DMS79 (cell line): ENCODE measurements at places on chromosomes 11 and 22.

DNA sequence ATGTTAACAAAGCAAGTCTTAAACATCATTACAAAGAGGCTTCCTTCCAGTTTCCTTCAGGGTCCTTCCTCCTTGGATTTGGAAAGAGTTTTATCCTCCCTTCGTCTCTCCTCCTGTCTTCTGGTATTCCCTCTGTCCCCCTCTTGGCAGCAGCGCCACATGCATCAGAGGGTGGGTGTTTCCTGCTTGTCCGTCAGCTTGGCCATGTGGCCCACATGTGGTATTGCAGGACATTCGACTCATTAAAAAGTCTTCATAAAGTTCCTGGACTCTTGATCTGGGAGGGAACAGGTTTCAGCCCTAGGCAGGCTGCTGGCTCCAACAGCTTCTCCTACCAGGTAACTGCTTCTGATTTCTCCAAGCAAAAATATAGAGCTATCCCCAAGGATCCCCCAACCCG is 189.8 kb downstream of the CSNK2A3 start:
- DNase-seq: no peak

DNA sequence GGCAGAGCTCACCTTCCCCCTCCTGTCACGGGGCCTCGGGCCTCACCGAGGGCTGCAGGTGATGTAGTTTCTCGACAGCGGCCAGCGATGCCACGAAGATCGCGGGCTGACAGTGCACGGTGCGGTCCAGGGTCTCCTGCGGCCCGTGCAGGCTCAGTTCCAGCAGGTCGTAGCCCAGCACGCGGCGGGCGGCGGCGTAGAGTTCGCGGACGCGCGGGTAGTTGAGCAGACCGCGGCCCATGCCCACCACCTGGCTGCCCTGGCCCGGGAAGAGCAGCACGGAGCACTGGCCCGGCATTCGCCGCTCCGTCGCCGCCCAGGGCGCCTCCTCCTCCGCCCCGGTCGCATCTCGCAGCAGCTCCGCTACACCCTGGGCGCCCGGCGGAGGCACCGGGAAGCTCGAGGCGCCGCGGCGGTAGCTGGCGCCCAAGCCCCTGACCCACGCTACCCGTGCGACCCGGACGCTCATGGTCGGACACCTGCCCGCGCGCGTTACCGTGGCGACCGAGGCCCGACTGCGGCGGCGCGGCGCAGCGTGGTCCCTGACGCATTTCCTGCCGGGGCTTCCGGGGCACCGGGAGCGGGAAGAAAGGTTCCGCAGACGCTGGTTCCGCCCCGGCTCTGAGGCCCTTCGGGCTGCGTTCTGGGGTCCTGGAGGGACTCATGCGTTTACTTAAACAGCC is at the start of gene MCAT:
Gene MCAT, minus strand, starts transcription at position 519 of the 683 bp plus-strand sequence. Its CDS starts 50 bp downstream, at position 469.
- no peak for DNase-seq

DNA sequence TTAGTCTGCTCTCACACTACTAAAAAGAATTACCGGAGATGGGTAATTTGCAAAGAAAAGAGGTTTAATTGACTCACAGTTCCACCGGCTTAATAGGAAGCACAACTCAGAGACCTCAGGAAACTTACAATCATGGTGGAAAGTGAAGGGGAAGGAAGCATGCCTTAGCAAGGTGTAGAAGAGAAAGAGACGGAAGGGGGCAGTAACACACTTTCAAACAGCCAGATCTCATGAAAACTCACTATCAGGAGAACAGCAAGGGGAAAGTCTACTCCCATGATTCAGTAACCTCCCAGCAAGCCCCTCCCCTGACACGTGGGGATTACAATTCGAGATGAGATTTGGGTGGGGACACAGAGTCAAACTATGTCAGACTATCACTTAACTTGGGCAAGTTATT is 236.6 kb upstream of the ANO3 start:
- no peak for DNase-seq

DNA sequence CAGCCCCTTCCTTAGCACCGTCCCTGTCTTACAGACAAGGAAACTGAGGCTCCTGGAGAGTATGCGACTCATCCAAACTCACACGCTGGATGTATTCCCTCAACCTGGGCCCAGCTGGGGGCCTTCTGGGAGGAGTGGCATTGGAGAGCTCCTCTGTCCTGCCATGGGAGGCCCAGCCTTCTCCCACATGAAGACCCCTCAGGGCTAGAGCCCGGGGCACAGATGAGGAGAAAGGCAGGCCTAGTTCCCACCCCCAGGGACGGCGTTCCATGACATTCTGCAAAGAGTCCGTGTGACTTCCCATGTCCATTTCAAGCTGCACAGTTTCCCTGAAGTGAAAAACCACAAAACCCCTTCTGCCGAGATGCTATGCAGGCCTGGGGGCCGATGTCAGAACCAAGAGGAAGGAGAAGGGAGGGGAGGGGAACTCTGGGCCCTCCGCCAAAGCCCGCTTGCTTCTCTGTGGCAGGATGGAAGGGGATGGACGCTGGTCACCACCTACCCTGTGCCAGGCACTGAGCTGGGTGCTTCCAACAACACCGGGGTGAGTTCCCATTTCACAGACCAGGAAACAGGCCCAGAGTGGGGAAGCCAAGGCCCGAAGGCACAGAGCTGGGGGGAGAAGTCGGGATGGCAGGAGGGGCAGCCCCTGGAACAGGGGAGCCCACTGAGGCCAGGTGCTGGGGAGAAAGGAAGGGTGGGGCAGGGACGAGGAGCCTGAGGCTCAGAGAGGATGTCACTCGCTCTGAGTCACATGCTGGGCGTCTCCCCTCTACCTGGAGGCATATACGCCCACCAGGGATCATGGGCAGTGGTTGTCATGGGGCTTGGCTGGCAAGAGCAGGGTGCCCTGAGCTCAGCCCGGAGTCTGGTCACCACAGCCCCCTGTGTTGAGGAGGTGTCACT is 15.7 kb downstream of the RAC2 start:
- no peak for DNase-seq

GRCh38 chr11:31366795-31367194 is 2.7 kb downstream of the DCDC1 start:
- DNase-seq: no peak

GRCh38 chr11:59259047-59259446 is 46.3 kb upstream of the MPEG1 start:
- no peak for DNase-seq

DNA sequence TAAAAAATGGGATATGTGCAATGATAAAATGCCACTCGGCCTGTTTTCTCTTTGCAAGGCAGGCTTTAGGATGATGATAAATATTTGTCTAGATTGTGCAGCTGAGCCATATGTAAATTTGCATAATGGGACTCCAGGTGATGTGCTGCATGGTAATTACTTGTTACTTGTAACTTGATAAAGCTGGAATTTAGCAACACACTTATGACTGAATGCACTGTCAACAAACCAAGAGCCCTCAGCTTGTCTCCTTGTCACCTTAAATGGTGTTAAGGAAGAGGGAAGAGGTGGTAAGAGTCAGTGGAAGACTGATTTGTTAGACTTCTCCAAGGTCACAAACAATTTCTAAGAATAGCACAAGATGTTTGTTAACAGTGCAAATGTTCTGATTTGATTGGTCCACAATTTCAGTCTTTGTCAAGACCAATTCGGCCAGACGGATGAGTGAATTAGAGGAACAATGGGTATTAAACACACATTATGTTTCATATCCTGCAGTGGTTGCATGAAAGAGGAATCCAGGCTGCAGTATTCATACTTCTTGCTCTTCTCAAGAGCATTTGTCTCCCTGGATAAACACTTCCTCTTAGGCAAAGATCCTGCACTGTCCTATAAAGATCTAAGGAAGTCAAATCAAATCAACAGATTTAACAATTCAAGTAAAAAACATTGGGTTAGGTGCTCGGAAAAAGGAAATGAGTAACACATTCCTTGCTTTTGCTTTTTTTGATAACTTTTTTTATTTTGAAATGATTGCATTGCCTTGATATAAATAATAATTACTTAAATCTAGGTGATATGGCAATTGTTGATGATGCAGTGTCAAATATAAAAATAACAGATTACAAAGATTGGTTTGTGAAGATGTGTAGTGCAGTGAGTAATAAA is 448.3 kb upstream of the DDI1 start:
- no peak for DNase-seq

DNA sequence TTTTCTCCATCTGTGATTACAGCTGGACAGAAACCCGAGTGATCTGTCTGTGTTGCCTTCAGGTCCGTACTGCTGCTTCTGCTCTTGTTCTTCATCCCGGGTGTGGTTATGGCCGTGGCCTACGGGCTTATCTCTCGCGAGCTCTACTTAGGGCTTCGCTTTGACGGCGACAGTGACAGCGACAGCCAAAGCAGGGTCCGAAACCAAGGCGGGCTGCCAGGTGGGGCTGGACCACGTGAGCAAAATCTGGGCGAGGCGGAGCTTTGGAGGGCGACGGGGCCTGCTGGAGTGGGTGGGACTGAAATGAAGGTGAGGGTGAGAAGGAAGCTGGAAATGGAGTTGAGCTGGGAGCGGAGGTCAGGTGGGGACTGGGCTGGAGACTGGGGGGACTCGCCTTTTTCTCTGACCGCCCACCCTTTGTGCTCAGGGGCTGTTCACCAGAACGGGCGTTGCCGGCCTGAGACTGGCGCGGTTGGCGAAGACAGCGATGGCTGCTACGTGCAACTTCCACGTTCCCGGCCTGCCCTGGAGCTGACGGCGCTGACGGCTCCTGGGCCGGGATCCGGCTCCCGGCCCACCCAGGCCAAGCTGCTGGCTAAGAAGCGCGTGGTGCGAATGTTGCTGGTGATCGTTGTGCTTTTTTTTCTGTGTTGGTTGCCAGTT is 11.1 kb downstream of the CCKBR start:
- no peak for DNase-seq

- no peak for DNase-seq
Measured at GRCh38 chr22:33579448-33580093, 340.7 kb downstream of the LARGE1 start.

DNA sequence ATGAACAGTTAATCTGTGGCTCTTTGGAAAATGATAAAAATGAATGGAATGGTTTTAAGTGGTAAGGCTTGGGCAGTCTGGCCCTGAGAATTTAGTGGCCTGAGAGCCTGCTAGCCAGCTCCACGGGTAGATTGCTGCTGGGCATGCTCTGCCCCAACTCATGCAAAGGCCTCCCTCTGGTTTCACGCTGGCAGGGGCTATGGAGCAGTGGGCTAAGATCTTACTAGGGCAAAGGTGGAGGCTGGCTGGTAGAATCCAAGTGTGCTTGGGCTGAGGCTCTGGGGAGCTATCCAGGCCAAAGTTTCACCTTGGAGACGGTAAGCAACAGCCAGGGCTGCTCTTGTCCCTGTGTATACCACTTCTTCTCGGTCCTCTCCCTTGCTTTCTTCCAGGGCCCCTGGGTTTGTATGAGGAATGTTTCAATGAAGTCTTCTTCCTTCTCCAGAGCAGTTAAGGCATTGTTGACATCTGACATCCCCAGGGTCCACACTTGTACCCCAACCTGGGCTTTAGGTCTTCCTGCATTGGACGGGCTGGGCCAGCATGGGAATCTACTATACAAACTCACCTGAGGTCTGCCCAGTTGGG is 27.4 kb downstream of the UBE2L3 start:
- no peak for DNase-seq
